ENCODE measurements at places on chromosomes 3 and 15. TPM values are rescaled to one million over a fixed set of nuclear protein-coding genes. Genes with fewer than 3 reads are reported as not detected.

Gene NISCH
- 82.6 TPM for total RNA-seq

Gene IQCH
- 0.97 TPM for total RNA-seq

DNA sequence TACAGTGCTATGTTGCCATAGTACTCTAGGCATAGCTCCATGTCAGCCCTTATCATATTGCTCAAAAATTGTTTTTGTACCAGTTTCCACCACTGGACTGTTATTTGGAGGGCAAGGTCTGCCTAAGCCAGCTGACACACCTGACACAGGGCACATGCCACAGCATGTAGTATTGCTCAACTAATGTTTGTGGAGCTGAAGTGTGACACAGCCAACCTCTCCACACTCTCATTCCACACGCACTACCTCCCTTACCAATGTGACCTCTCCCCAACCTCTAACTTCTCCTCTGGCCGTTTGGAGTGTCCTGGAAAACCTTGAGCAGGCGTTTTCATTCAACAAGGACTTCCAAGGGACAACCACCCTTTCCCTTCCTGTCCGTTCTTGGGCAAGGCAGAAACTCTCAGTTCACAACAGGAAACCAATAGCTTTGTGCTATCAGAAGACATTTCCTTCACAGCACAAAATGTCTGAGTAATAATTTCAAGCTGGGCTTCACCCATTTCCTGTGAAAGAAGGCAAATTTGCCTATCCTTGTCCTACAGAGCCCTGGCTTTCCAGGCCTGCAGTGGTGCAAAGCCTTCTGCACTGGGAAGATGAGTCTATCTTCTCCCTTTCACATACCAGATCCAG lies 38.4 kb downstream of the TLNRD1 start:
- no peak overlapping the region for H3K4me3 ChIP-seq
- H3K4me1 ChIP-seq, result peaks cover 13% of the 10 kb centered on the region
- H3K27me3 ChIP-seq, result no peaks in the 10 kb centered on the region
- no peaks in the 10 kb centered on the region for H3K36me3 ChIP-seq
- H3K27ac ChIP-seq, result peak overlapping the region; percentile 84

DNA sequence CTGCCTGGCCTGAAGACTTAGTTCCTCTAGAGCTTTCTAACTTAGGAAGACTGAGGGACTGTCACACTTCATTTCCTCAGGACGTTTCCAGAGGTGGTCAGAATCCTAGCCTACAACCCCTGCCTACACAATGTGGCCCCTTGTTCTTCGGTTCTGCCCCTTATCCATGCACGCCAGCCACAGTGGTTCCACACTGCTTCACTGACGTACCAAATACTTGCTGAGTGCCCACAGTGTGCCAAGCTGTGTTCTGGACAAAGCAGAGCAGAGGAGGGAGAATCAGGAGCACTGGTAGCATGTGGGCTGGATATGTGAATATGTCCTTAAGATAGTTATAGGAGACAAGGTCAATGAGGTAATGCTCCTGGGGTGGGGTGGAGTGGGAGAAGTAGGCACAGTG lies 70.5 kb upstream of the SAMMSON start:
- H3K27ac ChIP-seq, result no peak overlapping the region
- H3K27me3 ChIP-seq, result no peaks in the 10 kb centered on the region
- H3K4me3 ChIP-seq, result no peak overlapping the region
- no peaks in the 10 kb centered on the region for H3K36me3 ChIP-seq

DNA sequence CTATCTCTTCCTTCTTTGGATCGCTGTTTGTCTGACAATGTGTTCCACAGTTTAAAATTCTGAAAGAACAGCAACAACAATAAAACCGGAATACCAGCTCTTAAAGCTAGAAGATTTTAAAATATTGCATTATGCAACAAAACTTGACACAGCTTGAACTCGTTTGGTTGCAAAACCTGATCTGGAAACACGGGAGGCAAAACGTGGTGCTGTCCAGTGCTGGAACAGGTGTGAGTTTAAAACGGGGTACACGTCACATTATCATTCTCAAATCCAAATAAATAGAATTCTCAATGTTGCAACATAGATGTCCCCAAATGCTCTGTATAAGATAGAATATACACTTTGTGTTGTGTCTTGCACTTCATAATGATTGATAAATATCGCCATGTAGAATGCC lies 110.9 kb upstream of the LYSMD4 start:
- DNase-seq, result no peak
- H3K4me3 ChIP-seq, result no peak overlapping the region
- H3K36me3 ChIP-seq, result peaks cover 1% of the 10 kb centered on the region
- no peak overlapping the region for H3K27ac ChIP-seq
- H3K4me1 ChIP-seq, result peaks cover 15% of the 10 kb centered on the region

Measured in activated CD8-positive, alpha-beta T cell treated with anti-CD3 and anti-CD28 coated beads, Interleukin-2, amount 10 ng/mL, durations not matched to agents 7 days and 5 days (primary cell).